ENCODE measurements at places on chromosomes 4 and X.

- DNase-seq: no peak
These were observed 45.6 kb upstream of the S100G start for GRCh38 chrX:16604337-16604736.

DNA sequence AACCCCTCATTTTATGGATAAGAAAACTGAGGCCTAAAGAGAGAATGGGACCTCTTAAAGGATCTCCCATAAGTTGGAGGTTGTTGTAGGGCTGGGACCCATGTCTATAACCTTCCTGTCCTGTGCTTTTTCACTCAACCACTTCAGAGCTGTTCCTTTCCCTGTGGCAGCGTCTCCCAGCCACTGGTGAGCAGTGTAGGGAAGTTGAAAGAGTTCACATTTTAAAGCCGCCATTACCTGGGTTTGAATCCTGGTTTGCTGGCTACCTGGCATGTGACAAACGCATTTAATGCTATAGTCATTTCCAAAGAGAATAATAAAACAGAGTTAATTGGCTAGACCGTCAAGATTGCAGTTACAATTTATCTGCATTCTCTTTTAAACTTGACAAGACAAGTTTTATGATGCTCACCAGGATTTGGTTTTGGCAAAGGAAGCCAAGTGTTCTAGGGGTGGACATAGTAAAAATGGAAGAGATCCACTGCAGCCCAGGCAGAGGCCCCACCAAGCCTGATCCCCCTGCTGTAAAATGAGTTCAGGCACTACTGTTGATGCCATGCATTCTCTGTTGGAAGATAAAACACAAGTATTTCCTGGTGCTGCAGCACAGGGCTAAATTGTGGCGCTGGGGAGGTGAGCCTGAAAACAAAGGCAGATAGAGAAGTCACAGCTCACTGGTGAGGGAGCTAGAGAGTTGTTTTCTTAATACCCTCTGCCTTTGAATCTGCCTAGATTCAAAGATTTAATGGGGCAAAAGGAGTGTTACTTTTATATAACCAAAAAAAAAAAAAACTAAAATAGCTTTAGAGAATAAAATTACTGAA lies 218.7 kb downstream of the NWD2 start:
- DNase-seq: no peak

DNA sequence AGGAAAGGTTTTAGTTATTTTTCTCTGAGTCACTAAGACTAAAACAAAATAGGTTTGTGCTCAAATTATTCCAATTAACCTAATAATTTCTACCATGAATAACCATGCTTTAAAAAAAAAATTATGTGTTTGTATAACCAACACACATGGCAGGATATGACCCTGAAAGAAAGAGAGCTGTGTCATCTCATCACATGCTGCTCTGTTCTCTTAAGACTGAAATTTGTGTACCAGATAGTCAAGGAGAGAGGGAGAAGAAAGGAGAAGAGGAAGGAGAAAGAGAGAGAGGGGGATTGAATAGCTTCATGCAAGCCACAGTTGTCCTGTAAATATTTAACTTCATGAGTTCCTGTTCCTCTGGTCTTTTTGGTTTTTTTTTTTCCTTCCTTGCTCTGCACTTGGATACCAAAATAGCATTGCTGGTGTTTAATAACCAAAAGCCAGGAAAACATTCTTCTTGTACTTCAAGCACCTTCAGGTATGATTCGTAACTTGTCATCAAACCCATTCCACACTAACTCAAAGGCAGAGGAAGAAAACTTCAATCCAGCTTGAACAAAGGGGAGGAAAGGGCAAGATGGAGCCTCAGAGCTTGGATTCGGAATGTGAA lies 6.4 kb upstream of the PROM1 start:
- no peak for DNase-seq

DNA sequence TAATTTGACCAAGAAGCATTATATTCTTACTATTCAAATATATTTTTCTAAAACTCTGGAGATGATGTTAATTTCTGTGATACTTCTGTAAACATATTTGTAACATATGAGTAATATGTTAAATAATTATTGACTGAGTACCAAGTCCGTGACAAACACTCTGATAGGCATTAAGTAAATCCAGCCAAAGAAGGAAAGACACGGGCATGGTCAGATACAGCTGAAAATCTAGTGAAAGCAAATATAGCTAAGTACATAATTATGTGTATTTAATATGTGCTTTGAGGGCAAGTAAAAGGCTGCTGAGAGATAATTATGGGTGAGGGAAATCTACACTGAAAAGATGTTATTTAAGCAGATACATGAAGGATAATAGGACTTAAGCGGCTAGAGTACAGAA lies 1263.6 kb upstream of the ADGRL3 start:
- DNase-seq: no peak

- DNase-seq: no peak
These were observed 716 bp upstream of the SLC38A5 start for GRCh38 chrX:48470833-48471118.

GRCh38 chr4:54102531-54103106 lies 2.7 kb downstream of the GSX2 start:
- DNase-seq: no peak

- no peak for DNase-seq
These were observed 94.5 kb downstream of the AFF1 start for GRCh38 chr4:87029356-87029755.
